HuH-7.5 (cell line): ENCODE measurements at places on chromosomes 2 and 18.

DNA sequence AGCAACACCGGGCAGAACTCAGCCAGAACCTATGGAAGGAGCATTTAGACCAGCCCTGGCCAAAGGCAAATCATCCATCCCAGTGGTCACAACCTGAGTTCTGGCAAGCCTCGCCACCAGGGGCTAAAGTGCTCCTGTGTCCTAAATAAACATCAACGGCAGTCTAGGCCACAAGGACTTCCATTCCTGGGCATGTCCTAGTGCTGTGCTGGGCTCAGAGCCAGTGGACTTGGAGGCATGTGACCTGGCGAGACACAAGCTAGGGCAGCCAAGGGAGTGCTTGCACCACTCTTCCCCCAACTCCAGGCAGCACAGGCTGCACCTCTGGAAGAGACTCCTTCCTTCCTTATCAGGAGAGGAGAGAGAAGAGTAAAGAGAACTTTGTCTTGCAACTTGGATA, 69.0 kb downstream of the ST6GAL2 start:
- no peak for DNase-seq

DNA sequence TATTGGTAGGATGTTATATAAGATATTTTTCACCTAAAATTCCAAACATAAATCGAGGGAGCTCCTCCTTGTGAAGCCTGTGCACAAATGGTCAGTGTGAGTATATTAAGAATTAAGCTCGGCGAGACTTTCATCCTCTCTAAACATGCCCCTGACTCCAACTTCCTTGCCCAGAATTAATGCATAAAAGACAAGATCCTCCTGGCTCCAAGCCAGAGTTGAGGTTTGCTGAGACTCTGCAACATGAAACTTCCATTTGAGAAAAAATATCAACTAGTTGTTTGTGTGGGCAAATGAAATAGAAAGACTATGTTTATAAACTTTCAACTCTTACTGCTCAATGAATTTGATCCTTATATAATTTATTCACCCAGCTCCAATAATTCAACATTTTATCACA, 68.1 kb downstream of the CCDC178 start:
- DNase-seq, result no peak

- DNase-seq, result no peak
These were observed 34.3 kb downstream of the INHBB start for GRCh38 chr2:120379916-120380893.

DNA sequence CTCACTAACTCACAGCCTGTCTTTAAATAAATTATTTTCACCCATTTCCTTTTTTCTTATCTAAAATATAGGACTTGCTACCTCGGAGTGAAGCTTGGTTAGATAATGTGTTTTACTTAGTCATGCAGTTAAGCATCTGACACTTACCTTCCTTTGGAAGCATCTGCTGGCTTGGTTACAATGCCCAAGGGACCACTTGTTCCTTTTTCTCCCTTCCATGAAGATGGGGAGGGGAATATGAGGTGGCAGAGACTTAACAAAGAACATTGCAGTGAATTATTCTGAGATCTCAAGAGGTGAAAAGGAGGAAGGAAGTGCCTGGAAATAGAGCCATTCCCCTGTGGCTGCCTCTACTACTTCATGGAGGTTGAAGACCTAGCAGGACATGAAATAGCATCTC, 145.4 kb upstream of the FOSL2 start:
- DNase-seq, result no peak

DNA sequence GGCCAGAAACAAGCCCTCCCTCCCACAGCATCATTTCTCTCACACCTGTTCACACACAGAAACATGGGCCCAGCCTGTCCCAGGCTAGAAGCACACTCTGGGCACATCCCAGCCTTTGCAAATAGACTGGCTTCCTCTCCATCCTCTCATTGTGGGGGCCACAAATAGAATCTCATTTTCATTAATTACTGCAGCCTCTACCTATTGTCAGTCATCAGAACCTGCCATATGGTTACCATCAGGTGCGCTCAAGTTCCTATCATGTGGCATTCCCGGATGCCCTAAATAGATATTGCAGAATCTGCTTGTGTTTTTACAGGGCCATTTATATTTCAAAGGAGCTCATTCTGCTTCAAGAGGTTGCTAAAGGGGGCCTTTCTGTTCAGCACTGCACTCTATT, 460.7 kb downstream of the BCL11A start:
- no peak for DNase-seq

DNA sequence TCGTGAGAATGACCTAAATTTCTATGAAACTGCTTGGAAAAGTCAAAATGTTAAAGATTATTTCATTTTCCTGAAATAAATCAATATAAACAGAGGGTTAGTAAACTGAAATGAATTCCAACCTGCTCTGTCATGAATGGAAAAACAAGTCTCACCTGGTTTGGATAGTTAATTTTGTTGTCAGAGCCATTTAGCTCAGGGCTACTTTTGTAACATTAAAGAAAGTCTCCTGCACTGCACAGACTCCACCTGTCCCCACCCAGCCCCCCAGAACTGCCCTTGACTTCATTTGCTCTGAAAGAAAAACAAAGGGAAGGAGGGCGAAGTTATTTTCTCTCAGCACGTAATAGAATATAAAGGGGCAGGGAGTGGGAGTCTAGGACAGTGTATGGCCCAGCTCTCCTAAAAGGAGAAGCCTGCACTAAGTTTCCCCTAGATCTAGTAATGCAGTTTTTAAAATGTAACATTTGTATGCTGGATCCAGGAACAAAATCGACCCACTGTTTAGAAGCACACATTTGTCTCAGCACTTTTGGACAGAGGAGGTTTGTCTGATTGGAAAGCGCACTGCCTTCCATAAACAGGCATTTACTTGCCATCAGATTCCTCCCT, 54.2 kb upstream of the ACSL3 start:
- DNase-seq, result no peak

GRCh38 chr18:63063171-63063570, 256.4 kb downstream of the BCL2 start:
- no peak for DNase-seq

DNA sequence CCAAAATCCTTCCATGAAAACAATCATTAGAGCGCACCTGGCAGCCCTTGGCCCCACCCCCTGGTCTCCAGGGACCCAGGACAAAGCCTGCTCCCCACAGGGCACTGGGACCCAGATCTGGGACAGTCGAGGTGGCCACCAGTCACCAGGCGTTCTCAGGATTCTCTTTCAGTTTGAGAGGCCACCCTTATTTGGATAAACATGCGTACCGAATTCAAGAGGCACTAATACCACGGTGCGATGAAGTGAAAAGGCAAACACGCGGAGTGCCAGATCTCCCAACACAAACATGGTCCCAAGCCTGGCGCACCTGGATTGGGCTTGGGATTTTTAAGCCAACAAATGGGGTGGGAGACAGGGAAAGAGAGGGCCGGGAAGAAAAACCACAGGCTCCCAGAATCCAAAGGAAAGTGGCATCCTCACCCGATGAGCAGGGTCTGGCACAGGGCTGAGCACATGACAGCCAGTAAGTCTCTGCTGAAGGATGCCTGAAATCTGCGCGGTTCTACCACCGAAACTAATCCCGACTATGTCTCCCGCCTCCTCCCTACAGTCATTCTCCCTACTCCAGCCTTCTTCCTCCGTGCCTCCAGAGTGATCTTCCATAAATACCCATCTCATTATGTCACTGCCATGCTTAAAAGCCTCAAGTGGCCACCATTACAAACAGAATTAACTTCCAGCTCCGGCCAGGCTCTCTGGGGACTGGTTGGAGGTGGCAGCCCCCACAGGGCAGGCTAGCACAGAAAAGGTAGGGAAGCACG, 60.9 kb upstream of the KLHL29 start:
- DNase-seq, result no peak

- no peak for DNase-seq
These were observed 192.3 kb downstream of the PMAIP1 start for GRCh38 chr18:60092073-60092472.

GRCh38 chr2:241315879-241316631, at the start of gene SEPTIN2:
TSS of gene SEPTIN2 (plus strand) at chr2:241315925. CDS start at chr2:241324233, 8,308 bp downstream.
- DNase-seq, result peak; percentile 37

- no peak for DNase-seq
These were observed 25.7 kb upstream of the OTOS start for GRCh38 chr2:240166191-240166590.

GRCh38 chr2:68216454-68217310, 35.6 kb downstream of the PPP3R1 start:
- DNase-seq, result no peak

DNA sequence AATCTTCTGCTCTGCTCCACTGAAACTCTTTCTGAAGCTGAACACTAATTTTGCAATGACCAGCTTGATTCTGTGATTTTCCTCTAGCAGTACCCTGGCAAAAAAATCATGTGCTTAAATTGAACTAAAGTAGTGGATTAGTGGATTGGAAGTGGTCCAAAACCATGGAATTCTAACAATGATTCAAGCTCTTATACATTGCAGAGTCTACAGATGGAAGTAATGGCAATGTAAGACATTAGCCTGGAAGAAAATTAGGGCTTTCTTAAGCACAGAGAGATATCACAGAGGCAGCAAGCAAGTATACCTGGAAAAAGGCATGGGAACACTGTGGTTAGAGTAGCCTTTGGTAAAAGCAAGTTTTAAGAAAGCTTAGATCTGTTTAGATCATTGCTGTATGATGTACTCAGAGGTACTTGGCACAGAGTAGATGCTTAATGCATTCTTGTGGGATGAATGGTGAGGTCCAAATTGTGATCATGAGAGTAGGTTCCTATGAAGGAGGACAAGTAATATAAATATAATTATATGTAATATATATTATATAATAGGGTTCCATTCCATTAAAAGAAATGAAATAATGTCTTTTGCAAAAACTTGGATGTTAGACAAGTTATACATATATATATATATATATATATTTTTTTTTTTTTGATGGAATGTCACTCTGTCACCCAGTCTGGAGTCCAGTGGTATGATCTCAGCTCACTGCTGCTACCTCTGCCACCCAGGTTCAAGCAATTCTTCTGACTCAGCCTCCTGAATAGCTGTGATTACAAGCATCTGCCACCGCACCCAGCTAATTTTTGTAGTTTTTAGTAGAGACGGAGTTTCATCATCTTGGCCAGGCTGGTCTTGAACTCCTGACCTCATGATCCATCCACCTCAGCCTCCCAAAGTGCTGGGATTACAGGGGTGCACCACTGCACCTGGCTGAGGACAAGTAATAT, 172.2 kb upstream of the SCN7A start:
- no peak for DNase-seq

GRCh38 chr18:5527603-5528002, 16.2 kb downstream of the EPB41L3 start:
- no peak for DNase-seq

- DNase-seq, result no peak
These were observed 194.0 kb upstream of the LYPD1 start for GRCh38 chr2:132863961-132864360.

DNA sequence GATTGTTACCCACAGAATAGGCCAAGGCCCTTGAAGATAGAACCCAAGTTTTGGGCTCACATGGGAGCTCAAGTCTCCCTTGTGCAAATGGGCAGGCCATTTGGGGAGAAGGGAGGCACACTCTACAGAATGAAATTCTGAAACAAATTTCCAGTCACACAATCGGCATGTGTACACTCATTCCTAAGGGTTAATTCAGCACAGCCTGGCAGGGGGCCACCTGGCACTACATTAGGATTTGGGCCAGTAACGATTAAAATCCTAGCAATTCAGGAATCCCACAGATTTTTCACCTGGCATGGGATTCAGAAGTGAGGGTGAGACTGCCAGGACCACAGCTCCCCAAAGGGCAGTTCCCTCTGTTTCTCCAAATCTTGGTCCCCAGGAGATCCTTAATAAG, 46.4 kb downstream of the BMP10 start:
- DNase-seq, result no peak

DNA sequence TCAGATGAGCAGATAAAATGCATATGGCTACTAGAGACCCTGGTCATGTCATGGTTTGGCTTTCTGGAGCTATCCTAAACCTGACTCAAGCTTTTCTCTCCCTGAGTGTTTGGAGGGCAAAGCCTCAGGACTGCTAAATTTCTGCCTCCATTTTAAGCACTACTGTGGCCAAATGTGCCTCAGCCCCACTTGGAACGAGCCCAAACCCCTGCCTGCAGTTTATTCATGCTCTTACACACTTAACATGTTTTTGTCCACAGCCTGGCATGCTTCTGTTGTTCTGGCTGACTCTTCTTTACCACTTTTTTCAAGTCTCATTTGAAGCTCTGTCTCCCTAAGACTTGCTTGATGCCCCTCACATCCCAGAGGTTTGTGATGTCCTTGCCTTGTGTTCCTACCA, 24.7 kb downstream of the MGAT5 start:
- no peak for DNase-seq

DNA sequence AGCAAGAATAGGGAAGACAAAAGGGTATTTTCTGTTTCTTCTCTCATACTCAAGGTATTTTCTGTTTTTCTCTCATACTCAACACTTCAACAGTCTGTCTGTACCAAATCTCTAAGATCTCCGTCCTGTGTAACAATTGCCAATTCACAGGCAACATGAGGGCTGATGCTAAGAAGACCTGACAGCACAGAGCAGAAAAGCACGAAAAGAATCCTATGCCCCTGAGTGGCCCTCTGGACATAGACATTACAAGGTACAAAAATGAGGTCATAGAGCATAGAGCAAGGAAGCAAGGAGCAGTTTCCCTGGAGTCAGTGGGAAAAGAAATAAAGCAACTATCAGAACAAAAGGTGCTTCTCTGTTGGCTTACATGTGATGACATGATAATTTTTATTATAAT, 1612.6 kb upstream of the CELF4 start:
- DNase-seq, result no peak

DNA sequence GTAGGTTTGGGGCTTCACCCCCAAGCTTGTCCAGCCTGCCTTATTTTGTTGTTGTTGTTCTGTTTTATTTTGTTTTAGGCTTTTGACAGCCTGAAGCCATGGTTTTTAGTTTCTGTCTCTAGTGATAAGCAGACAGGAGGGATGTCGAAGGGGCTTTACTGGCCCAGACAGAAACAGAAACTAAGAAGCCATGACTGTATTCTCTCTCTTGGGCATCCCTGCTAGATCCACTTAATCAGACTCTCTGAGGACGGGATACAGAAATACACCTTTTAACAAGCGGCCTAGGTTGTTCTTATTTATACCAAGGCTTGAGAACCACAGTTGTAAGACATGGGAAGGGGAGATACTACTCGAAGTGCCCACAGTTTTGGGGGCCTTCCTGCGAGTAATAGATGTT, 330.9 kb downstream of the SLC8A1 start:
- DNase-seq, result no peak

DNA sequence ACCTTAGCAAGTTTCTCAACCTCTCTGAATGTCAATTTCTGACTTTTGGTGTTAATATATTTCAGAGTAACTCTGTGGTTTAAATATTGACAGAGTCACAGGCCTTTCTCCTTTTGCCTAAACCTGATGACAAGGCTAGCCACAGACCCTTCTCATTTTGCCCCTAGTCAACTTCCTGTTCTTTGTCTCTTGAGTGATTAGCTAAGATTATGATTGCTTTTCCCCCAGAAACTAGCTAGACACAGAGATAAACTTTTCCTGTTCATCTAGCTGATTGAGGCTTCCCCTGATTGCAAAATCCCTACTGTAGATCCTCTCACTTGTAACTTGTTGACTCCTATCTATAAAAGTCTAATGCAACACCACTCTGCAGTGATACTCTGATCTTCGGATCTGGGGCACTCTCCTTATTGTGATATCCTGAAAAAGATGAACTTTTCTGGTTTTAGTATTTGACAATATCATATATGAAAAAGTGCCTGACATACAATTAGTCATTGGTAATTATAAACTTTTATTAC, 241.4 kb downstream of the ZNF385B start:
- DNase-seq, result no peak

- DNase-seq, result no peak
These were observed 98.8 kb upstream of the KLHL29 start for GRCh38 chr2:23286031-23286757.

GRCh38 chr2:172938713-172939375, 136.8 kb upstream of the MAP3K20 start:
- no peak for DNase-seq
